ENCODE measurements at places on chromosomes 7 and 10. TPM values are rescaled to one million over a fixed set of nuclear protein-coding genes. Genes with fewer than 3 reads are reported as not detected.

- no peak for DNase-seq
Measured at GRCh38 chr10:77406764-77407430, 230.7 kb downstream of the KCNMA1 start.

DNA sequence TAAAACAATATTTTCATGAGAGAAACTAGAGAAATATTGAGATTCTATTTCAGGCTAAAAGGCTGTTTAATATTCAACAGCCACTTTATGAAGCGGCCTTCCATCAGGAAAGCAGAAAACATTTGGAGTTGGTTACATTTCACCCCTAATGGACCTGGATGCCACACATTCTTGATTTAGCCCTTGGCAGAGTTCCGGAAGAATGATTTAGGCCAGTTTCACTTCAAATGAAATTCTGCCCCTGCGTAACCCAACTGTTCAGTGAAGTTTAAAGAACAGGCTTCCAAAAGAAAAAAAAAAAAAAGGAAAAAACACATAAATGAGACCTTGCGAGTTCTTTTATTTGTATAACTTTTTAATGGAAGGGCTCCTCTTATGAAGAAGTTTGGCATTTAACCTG lies 239.2 kb upstream of the AKR1E2 start:
- no peak for DNase-seq

DNA sequence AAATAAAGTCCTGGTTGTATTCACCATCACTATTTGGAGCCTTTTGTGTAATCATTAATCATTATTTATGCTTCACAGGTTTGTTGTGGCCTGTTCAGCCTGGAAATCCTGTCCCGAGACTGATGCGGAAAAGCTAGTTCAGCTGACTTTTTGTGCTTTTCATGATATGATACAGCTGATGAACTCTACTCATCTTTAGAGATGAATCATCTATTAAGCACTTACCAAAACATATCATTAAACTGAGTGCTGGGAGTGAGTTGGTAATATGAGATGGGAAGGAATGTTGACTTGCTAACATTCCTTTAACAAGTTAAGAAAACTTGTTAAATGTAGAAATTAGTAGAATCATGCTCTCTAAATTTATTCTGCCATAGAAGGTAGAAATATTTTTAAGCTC lies 53.0 kb downstream of the CROT start:
- DNase-seq = peak; percentile 38

- no peak for DNase-seq
Measured at GRCh38 chr10:116706281-116706680, 36.1 kb downstream of the HSPA12A start.

NKX1-2 gene
- polyA plus RNA-seq = not detected

YKT6 gene
- polyA plus RNA-seq = 105 TPM

TRIM73 gene
- 10.9 TPM for polyA plus RNA-seq
